Stimulated activated CD8-positive, alpha-beta memory T cell treated with anti-CD3 and anti-CD28 coated beads, Interleukin-7, amount 100 ng/mL, for 4 hours (primary cell): ENCODE measurements at places on chromosomes 5 and 9.

GRCh38 chr9:131585375-131585774 lies 40.1 kb downstream of the PRRT1B start:
- no peak for DNase-seq

DNA sequence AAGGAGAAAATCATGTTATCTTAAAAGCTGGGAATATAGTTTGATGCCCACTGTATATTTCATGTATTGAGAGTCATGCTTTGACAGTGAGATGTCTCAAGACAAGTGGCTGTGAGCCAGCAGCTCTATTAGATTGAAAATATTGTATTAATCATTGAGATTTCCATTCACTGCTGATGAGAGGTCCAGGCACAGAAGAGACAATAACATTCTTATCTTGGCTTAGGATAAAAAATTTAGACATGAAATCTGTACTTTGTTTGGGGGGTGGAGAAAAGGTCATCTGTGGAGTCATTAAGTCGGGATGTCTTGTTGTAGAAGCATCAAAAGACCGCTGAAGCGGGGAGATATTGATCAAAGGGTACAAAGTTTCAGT lies 97.9 kb upstream of the EQTN start:
- DNase-seq = no peak

- no peak for DNase-seq
Observed at GRCh38 chr5:143345671-143346440, 57.6 kb downstream of the NR3C1 start.

DNA sequence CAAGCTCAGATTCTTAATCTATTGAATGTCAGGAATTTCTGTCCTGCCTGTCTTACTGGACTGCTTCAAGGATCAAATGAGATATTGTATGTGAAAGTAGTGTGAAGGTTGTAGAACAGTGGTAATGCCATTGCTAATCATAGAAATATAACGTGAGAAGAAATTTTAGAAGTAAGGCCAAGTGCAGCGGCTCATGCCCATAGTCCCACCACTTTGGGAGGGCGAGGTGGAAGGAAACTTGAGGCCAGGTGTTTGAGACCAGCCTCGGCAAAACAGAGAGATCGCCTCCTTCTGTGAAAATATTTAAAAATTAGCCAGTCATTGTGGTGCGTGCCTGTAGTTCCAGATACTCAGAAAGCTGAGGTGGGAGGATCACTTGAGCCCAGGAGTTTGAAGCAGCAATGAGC lies 5.1 kb upstream of the HSPA5 start:
- DNase-seq = no peak

GRCh38 chr9:125240649-125240999 lies 519 bp downstream of the HSPA5 start:
- peak; percentile 39 for DNase-seq

DNA sequence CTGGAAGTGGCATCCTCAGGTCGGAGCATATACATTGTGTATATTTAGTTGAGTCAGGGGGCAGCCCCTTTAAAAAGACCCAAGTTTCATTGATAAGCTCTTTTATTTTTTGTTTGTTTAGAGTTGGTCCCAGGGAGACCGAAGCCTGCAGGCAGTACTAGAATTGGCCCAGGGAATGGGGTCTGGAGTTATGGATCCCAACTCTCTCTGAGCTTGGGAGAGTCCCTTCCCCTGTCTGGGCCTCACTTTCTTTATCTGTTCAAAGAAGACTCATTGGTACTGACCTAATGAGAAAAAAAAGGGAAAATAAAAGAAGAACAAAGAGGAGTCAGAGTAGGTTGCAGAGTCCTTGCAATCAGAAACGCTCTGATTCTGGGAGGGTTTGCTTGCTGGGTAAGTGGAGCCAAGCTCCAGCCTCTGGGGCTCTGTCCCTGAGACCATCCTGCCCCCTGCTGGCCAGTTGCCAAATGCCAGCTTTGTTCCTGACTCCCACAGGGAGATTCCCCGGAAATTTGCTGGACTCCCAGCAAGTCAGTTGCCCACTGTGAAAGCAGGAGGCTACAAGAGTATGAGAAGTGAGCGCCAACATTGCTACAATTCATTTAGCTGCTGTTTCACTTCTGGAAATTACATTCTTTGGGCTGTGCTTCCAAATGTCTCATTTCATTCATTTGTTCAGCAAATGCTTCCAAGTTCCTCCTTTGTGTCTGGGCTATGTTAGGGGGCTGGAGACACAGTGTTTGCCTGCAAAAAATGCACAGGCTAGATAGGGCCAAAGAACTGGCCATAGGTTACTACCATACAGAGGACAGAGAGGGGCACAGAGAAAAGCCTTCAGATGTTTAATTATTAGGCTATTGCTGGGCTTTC lies 156.2 kb downstream of the MELK start:
- peak; percentile 22 for DNase-seq

DNA sequence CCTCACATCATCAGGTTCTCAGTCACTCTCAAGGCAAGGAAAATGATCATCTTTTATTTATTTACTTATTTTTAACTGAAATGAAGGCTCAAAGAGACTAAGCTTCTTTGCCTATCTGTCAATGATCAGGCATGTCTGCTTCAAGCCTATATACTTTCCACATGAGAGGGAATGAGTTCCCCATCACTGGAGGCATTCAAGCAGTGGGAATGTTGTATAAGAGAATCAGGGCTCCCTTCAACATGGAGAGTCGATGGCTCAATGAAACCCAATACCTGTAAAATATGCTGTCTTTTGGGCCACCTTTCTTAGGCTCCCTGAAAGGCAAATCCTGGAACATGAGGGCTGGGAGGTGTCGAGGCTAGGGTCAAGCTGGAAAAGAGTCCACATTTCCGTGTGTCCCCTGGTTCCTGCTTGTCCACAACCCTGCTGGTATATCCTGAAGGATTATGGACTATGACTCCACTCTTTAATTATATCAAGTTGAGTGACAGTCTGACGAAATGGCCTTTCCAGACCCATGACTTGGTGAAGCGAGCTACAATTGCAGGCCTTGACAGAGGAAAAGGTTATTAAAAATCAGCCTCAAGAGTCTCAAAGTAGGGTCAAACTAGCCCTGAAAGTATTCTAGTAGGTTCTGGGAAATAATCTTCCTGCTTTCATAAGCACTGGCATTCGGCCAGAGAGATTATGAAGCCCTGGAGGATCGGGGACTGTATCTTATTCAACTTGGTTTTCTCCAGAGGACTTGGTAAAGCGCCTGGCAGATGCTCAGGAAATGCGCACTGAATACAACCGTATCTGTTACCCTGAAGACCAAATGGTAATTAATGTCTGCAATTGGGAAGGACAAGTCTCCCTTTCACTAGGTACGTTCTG lies 145.9 kb upstream of the TBC1D2 start:
- DNase-seq = no peak

DNA sequence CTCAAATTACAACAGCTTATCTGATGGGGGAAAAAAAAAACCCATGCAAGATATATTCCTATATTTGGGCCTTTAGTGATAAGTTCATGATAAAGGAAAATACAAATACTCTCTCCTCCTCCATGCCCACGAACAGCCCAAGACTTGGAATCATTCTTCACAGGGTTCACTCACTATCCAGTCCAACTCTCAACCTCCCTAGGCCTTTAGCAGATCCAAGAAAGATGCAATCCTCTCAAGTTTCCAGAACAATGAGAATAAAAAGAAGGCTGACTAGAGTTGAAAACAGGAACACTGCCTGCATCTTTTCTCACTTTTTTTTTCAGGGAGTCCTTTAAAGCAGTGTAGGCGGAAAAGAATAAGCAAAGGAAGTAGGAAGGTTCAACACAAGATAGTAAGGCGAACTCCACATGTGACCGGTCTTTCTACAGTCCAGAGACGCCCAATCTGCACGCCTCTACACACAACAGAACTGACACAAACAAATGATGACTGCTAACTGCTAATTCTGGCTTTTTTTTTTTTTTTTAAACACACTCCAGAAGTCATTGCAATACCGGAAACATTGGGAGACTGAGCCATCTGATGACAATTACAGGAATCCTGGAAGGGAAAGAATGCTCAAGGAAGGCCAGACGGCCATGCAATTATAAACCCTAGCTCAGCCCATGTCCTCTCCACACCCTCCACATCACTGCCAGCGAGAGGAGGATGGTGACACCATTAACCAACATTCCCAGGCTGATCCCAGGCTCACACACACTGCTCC lies 75.4 kb downstream of the BNC2 start:
- no peak for DNase-seq

DNA sequence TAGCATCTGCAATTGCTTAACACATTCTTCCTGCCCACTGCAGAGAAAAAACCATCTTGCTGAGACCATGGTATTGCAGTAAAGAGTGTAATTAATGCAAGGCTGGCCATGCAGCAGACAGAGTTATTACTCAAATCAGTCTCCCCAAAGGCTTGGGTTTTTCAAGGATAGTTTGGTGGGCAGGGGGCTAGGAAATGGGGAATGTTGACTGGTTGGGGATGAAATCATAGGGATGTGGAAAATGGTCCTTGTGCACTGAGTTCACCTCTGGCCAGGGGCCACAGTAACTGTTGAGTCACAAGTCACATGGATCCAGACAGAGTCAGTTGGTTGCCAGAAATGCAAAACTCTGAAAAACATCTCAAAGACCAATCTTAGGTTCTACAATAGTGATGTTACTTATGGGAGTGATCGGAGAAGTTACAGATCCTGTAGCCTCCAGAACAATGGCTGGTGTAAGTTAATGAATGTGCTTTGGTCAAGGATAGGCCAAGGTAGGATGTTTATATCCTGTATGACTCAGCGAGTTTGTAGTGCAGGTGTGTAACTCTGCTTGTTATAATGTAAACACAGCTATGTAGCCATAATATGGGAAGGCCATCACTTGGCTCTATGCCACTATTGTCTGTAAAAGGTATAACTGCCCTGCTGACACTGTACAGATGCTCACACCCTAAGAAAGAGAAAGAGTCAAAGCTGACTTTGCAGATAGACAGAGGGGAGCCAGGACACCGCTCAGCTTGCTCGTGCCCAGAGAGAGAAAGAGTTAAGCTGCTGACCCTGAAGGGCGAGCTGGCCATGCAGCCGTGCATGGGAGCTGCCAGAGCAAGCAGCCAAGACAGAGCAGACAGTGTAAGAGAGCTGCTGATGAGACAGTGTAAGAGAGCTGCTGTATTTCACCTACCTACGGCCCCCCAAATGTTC lies 27.2 kb downstream of the C9orf152 start:
- no peak for DNase-seq
